ENCODE measurements at places on chromosomes 5 and 9.
A peak's percentile ranks its signal among the peaks of the same experiment; 100 is the strongest.

DNA sequence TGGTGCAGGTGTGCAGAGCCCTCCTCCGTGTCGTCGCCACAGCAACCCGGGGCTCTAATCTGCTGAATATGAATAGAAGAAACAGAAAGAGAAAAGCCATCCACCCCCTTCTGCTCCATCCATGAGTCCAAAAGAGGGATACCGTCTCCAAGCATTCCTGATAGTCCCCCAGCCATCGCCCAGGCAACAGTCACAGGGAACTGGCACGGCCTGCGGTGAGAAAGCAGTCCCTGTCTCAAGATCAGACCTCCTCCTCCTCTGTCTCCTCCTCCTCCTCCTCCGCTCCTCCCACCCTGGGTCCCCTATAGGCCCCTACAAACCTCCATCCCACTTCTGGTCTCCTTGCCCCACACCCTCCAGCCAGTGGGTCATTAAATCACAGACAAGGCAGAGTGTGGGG is 308.1 kb upstream of the MPDZ start:
- peak; percentile 66 for DNase-seq

- no peak for DNase-seq
Measured at GRCh38 chr5:170886210-170886894, 24.5 kb downstream of the RANBP17 start.

GRCh38 chr5:59416026-59416425 is 477.5 kb downstream of the PDE4D start:
- DNase-seq, result no peak

DNA sequence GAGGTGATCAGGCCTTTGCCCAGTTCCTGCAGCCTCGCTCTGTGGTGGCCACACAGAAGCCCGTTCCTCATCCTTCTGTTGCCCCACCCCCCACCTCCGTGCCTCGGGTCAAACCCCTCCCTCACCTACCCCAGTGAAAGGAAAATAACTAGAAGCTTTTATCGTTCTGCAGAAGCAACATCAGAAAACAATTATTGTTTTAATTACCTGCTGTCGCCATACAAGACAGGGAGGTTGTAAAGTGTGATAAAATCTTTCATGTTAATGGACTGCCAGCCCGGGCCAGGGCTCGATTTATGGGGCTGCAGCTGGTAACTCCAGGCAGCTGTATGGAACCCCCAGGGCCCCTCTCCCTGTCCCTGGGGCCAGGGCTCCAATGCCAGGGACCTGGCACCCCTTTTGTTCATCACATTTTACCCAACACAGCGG is 20.6 kb downstream of the UNC5A start:
- DNase-seq, result no peak

GRCh38 chr9:8648271-8648845 is 848.8 kb upstream of the DMAC1 start:
- no peak for DNase-seq

DNA sequence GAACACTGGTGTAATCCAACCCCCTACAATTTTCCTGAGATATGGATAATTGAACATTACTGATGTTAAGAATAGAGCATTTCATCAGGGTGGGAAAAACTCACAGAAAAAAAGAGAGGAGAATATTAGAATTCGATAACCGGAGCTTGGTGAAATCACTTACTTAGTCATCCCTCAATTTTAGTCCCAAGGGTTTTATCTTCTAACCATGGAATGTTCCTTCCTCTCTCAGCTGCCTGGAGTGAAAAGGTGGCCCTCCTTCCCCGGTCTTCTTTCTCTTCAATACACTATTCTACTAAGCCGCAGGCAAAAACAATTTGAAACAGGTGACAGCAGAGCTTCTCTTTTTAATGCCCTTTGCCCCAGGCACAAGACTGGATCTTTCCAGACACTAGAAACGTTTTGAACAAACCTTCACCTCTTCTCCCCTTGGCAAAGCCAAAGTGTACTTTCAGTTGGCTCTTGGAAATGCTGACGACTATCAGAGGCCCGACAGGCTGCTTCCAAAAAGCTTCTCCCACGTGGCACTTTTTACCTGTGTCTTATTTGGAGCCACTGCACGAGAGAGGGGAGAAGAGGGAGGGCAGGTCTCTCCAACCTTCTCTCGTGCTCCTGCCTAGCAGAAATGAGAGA is 543.9 kb downstream of the TLE1 start:
- no peak for DNase-seq

DNA sequence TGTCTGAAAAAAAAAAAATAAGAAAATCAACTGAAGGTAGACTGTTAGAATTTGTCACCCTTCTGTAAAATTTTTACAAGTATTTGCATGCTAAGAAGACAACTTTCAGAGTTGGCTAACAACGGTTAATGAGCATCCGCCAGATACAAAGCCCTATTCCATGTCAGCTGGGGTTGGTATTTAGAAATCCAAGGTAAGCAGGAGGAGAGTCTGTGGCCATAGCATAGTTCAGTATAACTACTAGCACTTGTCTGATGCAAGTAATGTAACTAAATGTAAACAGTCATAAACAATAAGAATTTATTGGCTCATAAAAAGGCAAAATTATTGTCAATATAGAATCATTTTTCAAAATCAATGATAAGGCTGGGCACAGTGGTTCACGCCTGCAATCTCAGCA is 45.7 kb upstream of the KDM4C start:
- no peak for DNase-seq

DNA sequence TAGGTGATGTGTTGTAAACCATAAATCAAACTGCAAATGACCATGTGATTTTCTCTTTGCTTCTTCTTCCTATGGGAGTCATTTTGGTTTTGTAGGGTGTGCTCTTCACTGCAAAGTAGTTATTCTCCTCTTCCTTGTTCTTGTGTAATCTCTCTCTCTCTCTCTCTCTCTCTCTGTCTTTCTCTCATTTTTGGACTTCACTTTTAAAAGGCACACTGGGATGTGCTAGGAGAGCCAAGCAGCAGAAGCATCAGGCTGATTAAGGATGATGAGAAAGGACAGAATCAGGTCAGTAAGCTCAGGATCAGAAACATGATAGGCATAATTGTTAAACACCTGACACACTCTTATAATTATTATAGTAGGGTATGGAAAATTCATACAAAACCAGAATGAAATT is 505.3 kb upstream of the ZNF608 start:
- DNase-seq, result no peak

DNA sequence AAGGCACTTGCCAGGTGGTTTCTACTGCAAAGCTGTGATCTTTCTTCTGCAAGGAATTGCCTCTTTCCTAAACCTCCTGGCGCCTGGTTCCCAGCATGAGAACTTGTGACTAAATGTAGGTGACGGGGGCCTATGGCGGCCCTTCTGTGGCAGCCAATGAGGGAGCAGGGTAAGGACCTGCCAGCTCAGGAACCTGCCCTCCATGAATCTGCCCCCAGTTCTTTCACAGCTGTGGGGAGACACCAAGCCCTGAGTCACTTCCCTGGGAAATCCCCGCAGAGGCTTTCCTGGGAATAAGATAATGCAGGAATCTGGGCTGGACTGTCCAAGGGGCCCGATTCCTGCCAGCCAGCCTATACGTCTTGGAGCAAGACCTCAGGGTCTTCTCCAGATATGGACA is 56.7 kb upstream of the CTNNA1 start:
- no peak for DNase-seq

DNA sequence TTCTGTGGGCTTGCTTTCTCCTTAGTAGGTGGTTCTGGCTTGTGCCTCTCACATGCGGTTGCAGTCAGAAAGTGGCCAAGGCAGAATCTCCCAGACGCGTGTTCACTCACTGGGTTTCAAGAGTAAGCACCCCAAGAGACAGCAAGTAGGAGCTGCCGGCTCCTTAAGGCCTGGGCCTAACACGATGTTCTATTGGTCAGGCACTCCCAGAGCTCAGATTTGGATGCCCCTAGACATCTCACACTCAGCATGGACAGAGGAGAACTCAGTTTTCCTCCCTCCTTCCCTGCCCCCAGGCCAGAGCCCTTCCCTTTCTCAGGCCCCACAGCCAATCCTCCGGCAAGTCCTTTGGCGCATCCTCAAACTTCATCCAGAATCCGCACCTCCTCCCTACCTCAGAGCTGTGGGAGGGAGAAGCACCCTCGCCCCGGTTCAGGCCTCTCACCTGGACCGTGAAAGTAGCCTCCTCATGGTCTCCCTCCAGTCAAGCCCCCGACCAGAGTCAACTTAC is 6.5 kb upstream of the CARD19 start:
- DNase-seq, result no peak

- no peak for DNase-seq
Measured at GRCh38 chr9:121357011-121357410, 13.0 kb downstream of the STOM start.

GRCh38 chr5:175195698-175196656 is 248.0 kb downstream of the DRD1 start:
- no peak for DNase-seq

DNA sequence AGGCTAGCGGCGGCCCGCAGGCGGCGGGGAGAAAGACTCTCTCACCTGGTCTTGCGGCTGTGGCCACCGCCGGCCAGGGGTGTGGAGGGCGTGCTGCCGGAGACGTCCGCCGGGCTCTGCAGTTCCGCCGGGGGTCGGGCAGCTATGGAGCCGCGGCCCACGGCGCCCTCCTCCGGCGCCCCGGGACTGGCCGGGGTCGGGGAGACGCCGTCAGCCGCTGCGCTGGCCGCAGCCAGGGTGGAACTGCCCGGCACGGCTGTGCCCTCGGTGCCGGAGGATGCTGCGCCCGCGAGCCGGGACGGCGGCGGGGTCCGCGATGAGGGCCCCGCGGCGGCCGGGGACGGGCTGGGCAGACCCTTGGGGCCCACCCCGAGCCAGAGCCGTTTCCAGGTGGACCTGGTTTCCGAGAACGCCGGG is 253 bp downstream of the SLC12A2 start:
- DNase-seq, result no peak

- DNase-seq, result no peak
Measured at GRCh38 chr5:150052956-150053712, 33.2 kb downstream of the CSF1R start.

DNA sequence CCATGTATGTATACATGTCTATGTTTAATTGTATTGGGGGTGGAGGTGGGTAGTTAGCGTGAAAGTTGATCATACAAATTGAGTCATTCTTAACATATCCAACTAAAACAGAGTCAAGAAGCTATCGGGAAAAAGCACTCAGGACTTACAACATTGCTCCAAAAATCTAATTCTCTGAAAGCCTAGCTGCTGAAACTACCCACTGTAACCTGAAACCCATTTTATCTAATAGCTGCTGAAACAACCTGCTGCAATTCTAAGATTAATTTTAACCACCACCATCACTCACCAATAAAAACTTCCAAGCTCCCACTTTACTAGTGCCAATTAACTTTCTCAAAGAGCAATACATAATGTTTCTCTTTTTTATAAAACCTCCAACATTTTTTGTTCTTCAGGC is 32.2 kb downstream of the KCNV2 start:
- no peak for DNase-seq

GRCh38 chr9:109273869-109274268 is 47.0 kb downstream of the EPB41L4B start:
- no peak for DNase-seq

GRCh38 chr5:57172466-57173318 is 1.2 kb upstream of the GPBP1 start:
- no peak for DNase-seq

- no peak for DNase-seq
Measured at GRCh38 chr5:124675931-124676846, 70.2 kb downstream of the ZNF608 start.

- no peak for DNase-seq
Measured at GRCh38 chr9:136178773-136179075, 26.2 kb downstream of the LHX3 start.

DNA sequence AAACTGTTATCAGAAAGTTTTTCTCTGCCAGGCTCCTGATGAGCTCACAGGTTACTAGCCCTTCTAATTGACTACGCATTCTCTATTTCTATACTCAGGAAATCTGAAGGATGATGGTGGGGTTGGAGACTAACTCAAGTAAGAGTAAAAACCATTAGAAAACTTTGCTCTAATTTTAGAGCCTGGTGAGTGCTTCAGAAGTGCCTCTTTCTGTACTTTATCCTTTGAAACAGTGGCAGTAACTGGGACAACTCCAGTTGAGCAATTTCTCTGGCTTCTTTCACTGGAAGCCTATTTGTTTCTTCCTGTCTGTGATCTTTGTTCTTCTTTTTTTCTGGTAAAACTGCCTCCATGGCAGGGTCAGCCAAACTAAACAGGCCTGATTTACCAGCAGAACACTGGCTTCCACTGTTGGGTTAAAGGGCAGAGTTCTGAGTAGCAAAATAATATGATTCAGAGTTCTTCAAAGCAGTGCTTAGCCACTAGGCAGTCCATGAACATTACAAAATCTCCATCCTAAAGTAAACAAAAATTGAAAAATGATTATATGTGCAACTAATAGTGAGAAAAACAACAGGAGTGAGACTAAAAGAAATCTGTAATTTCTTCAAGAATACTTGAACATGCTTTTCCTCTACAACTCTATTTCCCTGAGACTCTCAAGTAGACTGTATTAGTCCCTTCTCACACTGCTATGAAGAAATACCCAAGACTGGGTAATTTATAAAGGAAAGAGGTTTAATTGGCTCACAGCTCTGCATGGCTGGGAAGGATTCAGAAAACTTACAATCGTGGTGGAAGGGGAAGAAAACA is 79.8 kb downstream of the MROH2B start:
- DNase-seq, result no peak

DNA sequence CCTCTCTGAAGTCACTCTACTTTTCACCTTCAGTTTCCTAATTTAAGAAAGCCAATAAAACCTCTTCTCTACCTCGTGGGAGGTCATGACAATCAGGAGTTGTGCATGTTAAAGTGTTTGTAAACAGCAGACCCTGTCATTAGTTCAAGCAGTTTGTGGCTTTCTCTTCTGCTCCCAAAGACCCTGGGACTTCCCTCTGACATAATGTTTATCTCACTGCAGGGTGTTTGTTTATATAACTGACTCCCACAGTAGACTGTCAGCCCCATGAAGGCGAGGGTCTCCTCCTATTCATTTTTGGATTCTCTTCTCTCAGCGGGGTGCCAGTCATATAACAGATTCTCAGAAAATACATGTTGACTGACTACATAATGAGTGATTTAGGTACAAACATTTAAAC is 360.0 kb upstream of the ZNF462 start:
- DNase-seq, result no peak

DNA sequence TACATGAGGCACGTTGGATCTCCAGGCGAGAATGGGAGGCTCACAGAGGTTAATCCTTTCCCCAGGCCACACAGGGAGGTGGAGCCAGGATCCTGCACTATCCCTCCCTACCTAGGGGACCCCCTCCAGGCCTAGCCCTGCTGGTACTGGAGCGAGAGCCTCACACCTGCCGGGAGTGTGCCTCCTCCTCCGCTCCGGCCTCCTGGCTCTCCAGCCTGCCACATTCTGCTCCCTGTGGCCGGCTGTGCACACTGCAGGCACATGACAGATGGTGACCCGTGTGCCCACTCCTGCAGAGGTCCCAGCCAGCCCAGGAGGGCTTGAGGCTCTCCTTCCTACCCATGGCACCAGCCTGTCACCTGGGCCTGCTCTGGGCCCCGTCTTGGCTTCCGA is 93.4 kb downstream of the RXRA start:
- no peak for DNase-seq

DNA sequence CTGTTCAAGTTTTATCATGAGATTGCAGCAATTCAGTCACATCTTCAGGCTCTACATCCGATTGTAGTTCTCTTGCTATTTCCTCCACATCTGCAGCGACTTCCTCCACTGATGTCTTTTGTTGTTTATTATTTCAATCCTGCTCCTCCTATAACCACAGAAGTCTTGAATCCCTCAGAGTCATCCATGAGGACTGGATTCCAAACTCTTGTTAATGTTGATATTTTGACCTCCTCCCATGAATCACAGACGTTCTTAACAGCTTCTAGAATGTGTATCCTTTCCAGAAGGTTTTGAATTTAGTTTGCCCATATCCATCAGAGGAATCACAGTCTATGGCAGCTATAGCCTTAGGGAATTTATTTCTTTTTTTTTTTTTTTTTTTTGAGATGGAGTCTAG is 3.6 kb downstream of the FBXO38 start:
- no peak for DNase-seq

GRCh38 chr5:175388531-175388930 is 55.5 kb downstream of the DRD1 start:
- no peak for DNase-seq
